NCI-H1092 (cell line): ENCODE measurements at places on chromosomes 1 and 21.

DNA sequence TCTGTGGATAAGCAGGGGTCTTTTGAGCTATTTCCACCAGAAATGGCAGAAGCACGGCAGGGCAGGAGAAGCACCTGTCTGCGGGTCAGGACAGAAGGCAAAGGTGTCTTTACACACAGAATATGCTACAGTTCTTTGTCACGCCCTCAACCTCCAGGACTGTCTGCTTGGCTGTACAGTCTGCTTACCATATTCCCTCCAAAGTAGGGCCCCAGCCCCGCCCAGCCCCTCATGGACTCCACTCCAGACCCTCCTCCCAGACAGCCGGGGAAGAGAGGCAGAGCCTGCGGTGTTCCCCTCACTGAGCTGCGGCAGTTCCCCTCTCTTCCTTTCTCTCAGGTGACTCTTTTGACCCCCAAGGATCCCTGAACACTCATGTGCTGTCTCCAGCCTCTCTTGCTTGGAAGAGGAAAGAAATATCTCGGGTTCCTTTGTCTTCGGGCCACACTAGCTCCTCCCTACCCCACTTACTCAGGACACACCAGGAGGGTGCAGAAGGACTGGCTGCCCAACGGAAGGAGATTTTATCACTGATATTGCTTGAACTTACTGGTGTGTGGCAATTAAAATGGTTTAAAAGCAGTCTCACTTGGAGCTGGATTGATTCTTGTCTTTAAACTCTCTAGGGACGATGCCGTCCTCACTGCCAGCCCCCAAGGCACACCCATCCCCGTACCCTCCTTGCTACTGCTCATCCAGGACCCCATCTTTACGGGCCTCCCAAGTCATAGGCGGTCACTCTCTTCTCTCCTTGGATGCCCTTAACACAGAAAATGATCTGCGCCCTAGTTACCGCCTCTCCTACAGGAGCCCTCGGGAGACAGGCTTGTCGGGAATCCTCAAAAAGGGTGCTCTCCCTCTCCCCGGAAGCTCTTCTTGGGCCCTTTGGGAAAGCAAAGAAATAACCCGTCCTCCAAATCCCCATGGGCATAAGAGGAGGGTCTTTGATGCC, 169.7 kb downstream of the TOMM20 start:
- no peak for DNase-seq

- DNase-seq: no peak
Observed at GRCh38 chr1:20383631-20384030, 93.0 kb downstream of the VWA5B1 start.

GRCh38 chr1:230794871-230795605, 47.9 kb downstream of the CAPN9 start:
- DNase-seq: no peak

DNA sequence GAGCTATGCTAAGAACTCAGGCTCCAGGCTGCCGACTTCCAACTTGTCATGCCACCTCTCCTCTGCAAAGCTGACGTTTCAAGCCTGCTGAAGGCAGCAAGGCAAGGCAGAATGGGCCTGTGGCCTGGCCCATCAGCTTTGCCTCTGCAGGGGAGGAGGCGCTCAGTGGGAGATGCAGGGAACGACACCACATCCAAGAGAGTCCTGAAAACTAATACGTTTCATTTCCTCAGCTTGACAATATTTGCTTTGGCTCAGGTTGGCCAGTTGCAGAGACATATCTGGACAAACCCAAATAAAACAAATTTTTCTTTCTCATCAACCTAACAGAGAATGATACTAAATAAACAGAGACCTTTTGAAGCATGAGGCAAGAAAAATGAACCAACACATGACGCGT, 35.3 kb downstream of the BEND5 start:
- no peak for DNase-seq

GRCh38 chr1:55981010-55981650, 598.2 kb downstream of the PLPP3 start:
- no peak for DNase-seq
